Adrenal gland (tissue), 19 donors: ENCODE measurements at places on chromosomes 3 and 15.

DNA sequence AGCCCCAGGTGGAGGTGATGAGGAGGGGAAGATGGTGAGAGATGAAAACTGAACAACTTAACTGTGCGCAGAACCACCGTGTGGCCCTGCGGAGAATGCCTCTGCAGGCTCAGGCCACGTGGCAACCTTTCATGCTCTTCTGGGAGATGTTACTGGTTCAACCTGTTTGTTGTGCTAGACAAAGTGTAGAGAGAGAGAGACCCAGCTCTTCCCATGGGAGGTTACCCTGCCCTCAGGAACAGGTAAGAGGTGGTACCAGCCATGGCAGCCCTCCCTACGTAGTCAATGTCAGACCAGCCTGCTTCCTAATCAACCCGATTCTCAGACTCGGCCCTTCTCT lies 37.0 kb upstream of the HACD2 start:
- DNase-seq: no peak

GRCh38 chr15:67766968-67767367 lies 58.3 kb upstream of the SKOR1 start:
- no peak for DNase-seq

DNA sequence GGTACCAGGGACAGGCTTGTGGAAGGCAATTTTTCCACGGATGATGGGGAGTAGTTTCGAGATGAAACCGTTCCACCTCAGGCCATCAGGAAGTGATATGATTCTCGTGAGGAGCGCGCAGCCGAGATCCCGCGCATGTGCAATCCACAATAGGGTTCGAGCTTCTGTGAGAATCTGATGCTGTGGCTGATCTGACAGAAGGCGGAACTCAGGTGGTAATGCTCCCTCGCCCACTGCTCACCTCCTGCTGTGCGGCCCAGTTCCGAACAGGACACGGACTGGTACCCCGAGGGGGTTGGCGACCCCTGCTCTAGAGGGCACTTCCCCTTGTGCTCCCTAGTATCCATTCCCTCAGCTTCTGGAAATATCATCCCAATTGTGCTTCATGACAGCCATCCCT lies 99.9 kb downstream of the PLD1 start:
- no peak for DNase-seq

DNA sequence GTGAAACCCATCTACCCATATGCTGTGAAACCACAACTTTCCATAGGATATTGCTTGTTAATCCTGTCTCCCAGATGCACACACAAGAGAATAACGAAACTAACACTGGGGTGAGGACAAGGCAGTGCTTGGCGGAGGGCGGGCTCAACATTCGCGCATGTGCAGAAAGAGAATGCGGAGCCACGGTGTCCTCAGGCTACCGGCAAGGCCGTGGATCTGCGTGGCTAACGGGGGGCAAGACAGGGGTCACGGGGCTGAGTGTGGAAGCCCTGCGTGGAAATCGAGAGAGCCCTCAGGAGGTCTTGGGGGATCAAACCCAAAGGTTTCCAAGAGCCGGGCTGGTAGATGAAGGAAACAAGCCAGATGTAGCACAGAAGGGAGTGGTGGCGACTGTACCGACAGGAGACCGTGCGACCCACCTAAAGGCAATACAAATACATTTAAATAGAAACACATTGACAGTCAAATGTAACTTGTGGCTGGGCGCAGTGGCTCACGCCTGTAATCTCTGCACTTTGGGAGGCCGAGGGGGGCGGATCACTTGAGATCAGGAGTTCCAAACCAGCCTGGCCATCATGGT lies 48.5 kb upstream of the TRA2B start:
- DNase-seq: no peak

DNA sequence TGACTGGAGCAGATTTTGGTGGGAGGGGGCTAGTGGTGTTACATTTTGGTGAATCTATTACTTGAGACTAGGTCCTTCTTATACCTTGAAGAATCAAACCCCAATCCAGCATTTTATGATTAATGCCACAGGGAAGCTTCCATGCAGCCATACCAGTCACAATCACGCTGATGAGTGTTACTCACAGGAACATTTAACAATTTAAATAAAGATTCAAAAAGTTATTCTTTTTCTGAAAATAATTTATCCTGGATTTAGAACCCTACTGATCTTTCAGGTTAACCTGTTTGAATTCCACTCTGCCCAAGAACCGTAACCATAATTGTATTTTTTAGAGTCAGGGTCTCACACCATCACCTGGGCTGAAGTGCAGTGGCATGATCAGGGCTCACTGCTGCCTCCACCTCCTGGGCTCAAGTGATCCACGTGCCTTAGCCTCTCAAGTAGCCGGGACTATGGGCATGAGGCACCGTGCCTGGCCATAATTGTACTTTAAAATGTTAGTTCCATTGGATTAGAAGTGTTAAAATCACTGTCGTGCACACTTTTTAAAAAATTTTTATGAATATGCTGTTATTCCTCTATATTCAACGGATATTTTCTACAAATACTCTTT lies 929 bp upstream of the MTMR10 start:
- DNase-seq: no peak

DNA sequence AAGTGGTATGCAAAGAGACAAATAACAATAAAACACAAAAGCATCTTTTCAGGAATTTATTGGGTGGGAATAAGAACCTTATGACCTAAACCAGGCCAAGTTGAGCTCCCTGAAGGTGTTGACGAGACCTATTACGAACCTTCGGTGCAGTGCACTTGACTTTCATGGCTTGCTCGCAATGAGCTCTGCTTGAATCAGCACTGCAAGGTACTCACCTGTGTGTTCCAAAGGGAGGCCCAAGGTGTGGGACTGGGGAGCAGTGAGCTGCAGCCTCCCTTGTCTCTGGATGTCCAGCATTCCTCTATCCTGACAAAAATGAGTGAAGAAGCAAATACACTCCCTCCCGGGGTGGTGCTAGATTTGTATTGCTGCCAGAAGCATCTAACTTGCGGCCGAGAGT lies at the start of gene MDFIC2:
TSS of gene MDFIC2 (minus strand) at position 303 of the 400 bp plus-strand sequence. CDS start 665 bp downstream, outside the sequence.
- DNase-seq: no peak

DNA sequence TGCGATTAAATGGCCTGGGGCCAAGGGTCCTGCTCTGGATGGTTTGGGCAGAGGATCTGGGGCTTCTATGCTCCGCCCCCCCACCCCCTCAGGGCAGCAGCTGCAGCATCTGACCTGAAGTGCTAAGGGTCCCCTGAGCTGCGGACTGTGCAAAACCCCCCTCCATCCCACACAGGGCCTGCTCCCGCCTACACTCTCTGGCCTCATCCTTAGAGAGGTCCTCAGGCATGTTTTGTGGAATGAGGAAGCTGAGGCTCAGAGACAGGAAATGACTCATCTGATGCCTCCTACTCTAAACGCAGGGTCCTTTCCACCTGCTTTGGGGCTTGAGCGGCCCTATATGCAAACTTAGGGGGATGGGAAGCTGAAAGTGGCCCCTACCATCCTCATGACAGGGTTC lies 59.5 kb upstream of the CTSH start:
- DNase-seq: no peak

GRCh38 chr3:60803216-60804173 lies 447.8 kb downstream of the FHIT start:
- no peak for DNase-seq

- no peak for DNase-seq
Observed at GRCh38 chr15:47500842-47501241, 216.5 kb upstream of the SEMA6D start.

GRCh38 chr3:38524141-38524739 lies 28.1 kb downstream of the EXOG start:
- DNase-seq: no peak

GRCh38 chr3:156788846-156789245 lies 37.3 kb upstream of the LEKR1 start:
- DNase-seq: no peak
